Activated naive CD8-positive, alpha-beta T cell treated with anti-CD3 and anti-CD28 coated beads for 36 hours (primary cell): ENCODE measurements at places on chromosomes 5 and 9. TPM values are rescaled to one million over a fixed set of nuclear protein-coding genes. Genes with fewer than 3 reads are reported as not detected.
A peak's percentile ranks its signal among the peaks of the same experiment; 100 is the strongest.

The SPATA6L gene
- total RNA-seq = 0.35 TPM

The HACD4 gene
- 5.3 TPM for total RNA-seq

The ZDHHC11B gene
- not detected for total RNA-seq

The GLRA1 gene
- not detected for total RNA-seq

The TSSK1B gene
- not detected for total RNA-seq

The PRR16 gene
- not detected for total RNA-seq

DNA sequence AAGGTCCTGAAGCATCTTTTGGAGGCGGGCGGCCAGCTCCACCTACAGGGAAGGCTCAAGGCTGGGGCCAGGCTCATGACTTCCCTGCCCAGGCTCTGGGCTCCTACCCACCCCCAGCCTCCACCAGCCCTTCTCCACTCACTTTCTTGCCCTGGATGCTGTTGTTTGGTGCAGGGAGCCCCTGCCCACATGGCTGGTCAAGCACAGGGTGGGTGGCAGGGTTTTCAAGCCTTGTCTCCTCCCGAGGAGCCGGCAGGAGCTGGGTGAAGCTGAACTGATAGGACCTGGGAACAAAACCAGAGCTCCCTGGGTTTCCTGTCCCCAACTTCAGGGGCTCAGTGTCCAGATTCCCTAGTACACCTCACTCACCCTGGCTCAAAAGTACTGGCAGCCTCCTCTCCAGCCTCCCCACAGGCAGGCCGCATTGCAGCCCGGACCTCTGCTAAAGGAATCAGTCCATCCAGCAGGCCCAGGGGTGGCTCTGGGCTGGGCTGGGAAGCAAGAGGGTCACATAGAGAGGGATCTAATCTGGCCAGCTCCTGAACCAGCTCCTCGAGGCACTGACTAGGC is 6.9 kb downstream of the SHROOM1 start:
- no peak for DNase-seq

DNA sequence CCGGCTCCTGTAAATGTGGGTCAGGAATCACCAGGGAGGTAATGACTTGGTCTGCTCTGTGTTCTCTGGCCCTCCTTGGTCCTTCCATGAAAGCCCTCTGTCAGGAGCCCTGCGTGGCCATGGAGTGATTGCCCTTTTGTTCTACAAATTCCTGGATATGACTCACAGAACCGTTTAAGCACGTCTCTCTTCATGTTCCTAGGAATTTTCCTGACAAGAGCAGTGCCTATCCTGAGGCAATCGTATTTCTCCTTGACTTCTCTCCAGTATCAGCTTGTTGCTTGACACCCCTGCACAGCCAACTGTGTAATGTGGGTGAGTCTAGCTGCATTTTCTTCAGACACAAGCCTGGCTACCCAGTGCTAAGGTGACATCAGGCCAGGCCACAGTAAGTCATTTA is 274.3 kb upstream of the ZNF462 start:
- no peak for DNase-seq

- no peak for DNase-seq
Observed at GRCh38 chr9:91465420-91465819, 41.8 kb upstream of the NFIL3 start.

The RABL6 gene
- 88.3 TPM for total RNA-seq

GRCh38 chr9:1745980-1746379 is 269.2 kb upstream of the SMARCA2 start:
- DNase-seq = no peak

DNA sequence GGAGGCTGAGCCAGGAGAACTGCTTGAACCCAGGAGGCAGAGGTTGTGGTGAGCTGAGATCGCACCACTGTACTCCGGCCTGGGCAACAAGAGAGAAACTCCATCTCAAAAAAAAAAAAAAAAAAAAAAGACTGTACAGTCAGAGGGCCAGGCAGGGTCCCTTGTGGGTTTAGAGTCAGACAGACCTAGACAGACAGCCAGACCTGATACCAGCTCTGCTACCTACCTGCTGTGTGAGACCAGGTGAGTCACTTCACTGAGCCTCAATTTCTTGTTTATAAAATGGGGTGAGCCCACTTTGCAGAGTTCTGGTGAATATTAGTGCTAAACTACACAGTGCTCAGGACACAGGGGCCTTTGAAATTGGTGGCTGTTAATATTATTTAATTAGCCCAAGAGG is 19.7 kb downstream of the TRIM14 start:
- DNase-seq = no peak

- DNase-seq = no peak
Observed at GRCh38 chr5:179264053-179264782, 81.0 kb downstream of the ADAMTS2 start.

- no peak for DNase-seq
Observed at GRCh38 chr5:139196296-139196956, 1.7 kb downstream of the SIL1 start.

GRCh38 chr9:102867488-102867887 is 127.6 kb upstream of the CYLC2 start:
- no peak for DNase-seq

- no peak for DNase-seq
Observed at GRCh38 chr9:98378794-98379193, 123.3 kb upstream of the TBC1D2 start.

GRCh38 chr5:14472986-14473567 is 108.5 kb upstream of the OTULINL start:
- DNase-seq = no peak

DNA sequence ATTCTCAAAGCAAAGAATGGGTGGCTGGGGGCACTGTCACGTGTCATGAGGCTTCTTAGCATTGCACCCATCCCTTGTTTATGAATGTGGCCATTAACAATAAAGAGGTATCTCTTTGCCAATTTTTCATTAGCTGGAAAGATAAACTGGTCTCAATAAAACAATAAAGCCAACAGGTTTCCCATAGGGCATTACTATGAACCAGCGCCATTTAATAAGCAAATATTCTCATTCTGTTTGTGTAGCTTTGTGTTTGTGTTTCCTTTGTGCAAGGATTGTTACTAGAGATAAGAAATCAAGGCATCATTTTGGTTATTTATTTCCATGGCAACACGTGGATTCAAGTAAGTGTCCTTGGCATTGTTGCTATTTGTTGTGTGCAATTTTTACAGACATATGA is 37.6 kb upstream of the CAST start:
- DNase-seq = no peak

GRCh38 chr9:107190061-107190935 is 92.8 kb upstream of the RAD23B start:
- no peak for DNase-seq

DNA sequence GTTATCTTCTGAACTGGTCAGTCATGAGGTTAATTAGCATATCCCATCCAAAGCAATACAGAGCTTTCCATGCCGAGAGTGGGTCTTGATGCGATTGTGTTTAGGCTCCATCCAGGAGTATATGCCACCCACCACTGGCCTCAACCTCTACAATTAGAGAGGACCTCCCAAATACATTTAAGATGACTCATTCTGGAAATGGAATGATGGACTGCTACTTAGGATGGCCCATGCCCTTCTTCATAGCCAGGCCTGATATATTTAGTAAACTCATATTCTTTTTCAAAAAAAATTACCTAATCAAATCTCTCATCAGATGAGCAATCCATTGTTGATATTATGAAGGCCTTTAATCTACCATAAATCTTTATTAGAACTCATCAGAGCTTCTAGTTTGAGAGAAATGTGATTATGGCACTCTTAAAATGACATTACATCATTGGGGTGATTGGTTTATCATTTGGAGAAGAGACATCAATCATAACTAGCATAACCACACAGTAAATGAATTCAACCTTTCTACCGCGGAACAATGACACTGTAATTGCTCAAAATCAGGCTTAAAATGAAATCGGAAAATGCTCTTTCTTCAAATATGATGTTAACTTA is 414.2 kb upstream of the WWC1 start:
- DNase-seq = no peak

DNA sequence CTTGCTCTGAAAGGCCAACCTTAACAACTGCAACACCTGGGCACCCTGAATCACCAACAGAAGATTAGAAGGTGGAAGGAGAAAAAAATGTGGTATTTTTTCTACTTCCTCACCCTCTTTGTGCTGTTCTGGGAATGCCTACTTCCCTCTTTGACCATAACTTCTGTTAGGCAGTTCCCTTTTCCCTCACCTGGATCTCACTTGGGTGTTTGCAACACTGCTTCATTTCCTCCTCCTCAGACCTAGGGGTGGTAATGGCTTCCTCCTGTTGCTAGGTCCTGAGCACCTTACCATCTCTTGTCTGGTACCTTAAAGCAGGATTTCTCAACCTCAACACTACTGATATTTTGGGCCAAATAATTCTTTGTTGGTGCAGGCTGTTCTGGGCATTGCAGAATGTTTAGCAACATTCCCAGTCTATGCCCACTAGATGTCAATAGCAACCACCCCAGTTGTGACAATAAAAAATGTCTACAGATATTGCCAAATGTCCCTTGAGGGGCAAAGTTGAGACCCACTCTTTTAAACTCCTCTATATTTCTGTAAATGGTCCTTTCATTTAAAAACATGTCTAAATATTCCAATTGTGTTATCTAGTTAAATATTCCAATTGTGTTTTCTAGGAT is 300.0 kb upstream of the VLDLR start:
- DNase-seq = no peak

The MZB1 gene
- 10.4 TPM for total RNA-seq

DNA sequence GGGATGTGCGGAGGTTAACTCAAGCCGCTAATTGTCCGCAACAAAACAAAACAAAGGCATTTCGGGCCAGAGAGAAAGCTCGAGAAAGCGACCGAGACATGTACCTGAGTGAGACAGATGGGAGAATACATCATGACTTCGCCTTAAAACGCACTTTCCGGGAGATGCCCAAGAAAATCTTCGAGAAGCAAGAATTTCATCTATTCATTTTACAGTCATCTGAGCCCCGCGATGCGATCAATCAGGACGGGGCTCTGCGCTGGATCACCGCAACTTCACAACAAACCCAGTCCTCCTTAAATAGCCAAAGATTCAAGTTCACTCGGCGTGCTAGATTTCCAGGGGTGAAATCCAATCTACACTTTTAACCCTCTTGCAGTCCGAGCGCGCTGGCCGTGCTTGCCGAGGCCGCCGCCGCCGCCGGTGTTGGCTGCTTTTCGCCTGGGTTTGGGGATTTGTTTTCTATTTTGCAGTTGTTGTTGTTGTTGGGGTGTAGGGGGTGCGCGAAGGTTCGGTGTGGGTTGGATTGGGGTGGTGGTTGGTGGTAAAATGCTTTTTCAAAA is 482 bp downstream of the NFIB start:
- DNase-seq = peak; percentile 2

The PCDHGB7 gene
- total RNA-seq = not detected

GRCh38 chr9:111094433-111094924 is 56.2 kb upstream of the LPAR1 start:
- DNase-seq = no peak

The ENTPD2 gene
- not detected for total RNA-seq

The ENTR1 gene
- total RNA-seq = 55.4 TPM

DNA sequence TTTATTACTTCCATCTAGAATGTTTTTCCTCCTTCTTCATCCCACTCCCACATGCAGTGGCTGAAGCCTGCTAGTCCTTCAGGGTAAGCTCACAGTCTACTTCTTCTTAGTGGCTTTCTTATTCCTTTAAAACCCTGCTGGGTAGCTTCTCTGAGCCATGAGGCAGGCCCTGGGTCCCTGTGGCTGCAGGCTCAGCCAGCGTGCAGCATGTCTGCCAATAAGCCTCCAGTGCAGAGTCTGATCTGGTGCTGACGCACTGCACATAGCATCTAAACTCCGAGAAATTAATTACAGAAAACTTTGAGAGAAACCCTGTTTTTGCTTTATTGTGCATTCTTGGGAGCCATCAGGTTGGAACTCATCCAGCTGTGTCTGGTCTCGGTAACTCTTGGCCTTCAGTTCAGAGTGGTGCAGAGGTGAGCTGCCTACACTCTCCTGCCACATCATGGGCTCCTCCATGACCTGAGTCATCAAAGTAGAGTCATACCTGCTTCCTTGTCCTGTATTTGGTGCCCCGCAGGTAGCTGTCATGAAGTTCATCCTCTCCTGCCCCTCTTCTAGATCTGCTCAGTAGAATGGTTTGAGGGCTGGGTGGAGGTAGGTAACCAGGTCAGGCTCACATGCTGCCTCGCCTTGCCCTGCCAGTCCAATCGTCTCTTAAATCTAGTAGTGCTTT is 339.4 kb downstream of the KDM4C start:
- no peak for DNase-seq
